CD4-positive, alpha-beta T cell treated with Interleukin-4 for 4 hours (primary cell): ENCODE measurements at places on chromosomes 5 and 9.

- DNase-seq = no peak
These were observed 112.6 kb upstream of the CACNA1B start for GRCh38 chr9:137764981-137765380.

- no peak for DNase-seq
These were observed 373.4 kb upstream of the CTNND2 start for GRCh38 chr5:12277504-12278192.

- DNase-seq = no peak
These were observed 111.4 kb downstream of the SLC28A3 start for GRCh38 chr9:84229191-84229590.

GRCh38 chr5:43648499-43649124 lies 45.6 kb downstream of the NNT start:
- no peak for DNase-seq

GRCh38 chr9:103816146-103816545 lies 278.0 kb upstream of the SMC2 start:
- no peak for DNase-seq

GRCh38 chr5:174688441-174689354 lies 35.7 kb upstream of the MSX2 start:
- DNase-seq = no peak

DNA sequence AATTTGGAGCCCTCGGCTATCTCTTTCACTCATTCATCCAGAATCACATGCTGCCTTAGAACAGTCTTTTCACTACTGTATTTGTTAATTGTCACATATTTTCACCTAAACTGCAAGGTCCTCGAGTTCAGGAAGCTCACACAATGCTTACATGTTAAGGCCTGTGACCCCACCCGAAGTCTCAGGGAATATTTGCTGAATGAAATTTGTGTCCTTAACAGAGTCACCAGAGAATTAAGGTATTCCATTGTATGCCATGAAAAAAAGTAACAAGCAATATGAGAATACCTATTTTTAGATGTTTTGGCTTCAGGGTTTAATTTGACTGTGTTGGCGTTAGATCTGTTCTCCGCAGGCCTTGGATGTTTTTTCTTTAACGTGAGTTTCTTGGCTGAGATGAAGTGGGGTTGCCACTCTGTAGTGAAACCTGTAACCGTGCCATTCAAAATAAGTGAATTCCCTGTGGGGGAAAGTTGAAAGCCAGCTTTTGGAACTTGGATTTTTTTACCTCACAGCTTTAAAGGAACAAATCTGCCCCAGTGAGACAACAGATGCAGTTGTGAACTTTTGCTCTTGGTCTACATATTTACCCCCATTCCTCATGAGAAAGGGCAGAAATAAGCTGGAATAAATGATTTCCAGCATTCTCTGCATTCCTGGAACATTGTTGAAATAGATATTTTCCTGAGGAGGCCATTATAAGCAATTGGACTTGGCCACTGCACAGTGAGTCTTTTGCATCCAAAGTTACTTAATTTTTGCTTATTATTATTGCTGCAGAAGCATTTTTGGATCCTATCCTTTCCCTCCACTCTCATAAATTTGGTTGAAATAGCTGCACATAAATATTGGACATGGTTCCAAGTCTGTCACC lies 35.9 kb upstream of the FBP1 start:
- no peak for DNase-seq

DNA sequence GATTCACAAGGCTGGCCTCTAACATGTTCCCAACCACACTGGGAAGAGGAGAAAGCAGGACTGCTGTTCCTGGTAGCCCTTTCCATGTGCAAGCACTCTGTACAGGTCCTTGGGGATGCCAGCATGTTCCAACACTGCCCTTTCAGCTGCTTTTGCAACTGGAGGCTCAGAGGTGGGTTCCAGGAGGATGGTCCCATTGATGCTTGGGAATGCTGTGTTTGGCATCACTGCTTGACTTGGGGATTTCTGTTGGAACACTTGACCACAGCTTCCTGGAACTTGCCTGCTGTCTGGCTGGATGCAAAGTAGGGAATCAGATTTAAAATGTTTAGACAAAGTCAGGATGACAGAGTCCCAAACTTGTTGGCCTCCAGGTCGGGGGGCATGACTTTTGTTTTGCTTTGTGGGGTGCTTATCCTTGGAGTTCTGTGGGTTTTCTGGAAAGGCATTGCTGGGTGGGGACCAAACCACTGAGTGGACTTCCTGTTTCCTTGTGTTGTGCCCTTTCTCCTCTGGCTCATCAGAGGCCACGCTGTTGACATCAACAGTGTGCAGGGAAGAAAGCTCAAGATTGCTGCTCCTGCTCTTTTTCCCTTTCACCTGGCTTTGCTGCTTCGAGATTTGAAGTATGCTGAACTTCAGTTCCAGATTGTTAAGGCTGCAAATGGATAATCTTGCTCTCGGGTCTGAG lies 148.5 kb upstream of the RPS23 start:
- no peak for DNase-seq

DNA sequence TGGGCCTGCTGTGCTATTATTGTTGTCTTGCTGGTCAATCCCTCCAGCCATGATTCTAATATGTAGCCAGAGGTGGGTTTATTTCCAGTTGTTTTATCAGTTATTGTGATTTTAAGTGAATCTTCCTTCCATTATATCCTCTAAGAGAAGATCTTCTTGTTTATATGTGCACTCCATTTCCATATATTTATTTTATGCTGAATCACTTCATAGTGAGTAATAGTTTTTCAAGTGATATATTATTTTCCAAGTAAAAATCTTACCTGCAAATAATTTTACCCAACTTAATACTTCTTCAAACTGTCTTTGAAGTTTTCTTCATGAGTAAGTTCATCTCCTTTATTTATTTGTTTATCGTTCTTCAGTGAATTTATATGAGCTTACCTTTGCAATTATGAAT lies 13.5 kb upstream of the GPR150 start:
- no peak for DNase-seq

DNA sequence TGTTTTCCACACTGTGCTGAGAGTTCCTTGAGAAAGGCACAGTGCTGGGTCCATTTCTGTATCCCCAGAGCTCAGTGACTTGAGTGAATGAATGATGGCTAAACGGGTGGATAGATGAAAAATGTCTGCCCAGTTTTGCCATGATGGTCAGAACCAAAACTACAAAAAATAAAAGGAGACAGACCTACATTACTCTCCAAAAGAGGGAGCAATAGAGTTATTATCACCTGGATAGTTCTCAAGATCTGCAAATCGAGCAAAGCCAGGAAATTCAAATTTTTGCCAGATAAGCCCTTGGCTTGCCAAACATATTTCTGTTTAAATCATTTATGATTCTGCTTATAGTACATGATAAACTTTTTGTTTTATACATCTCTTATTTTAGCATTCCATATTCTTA lies 214.2 kb upstream of the ZNF462 start:
- no peak for DNase-seq

DNA sequence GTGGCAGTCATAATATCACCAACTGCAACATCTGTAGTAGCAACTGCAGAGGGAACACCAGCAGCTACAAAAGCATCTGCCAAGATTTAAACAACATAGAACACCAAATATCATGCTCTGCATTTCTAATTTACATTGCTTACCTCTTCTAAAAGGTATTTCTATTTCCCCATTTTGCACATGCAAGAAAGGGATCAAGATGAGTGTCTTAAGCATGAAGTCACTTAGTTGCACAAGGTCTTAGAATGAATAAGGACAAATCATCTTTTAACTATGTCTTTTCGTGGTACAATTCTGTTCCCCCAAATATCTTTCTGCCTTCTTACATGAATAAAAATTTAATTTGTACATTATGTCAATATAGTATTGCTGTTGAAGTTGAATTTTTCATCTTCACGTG lies 1746.4 kb downstream of the EFNA5 start:
- DNase-seq = no peak

- DNase-seq = no peak
These were observed 39.8 kb downstream of the PTAR1 start for GRCh38 chr9:69719983-69720382.

- no peak for DNase-seq
These were observed 11.4 kb upstream of the ADRA1B start for GRCh38 chr5:159904874-159905273.

- DNase-seq = no peak
These were observed 94.3 kb upstream of the OTULINL start for GRCh38 chr5:14486996-14487896.

GRCh38 chr5:127565586-127566270 lies 48.3 kb downstream of the PRRC1 start:
- no peak for DNase-seq

GRCh38 chr5:80763211-80763610 lies 108.4 kb upstream of the DHFR start:
- DNase-seq = no peak

GRCh38 chr9:91847581-91848091 lies 102.4 kb downstream of the ROR2 start:
- no peak for DNase-seq

- no peak for DNase-seq
These were observed 78.7 kb downstream of the GAS1 start for GRCh38 chr9:86868616-86869015.
